ENCODE measurements at places on chromosomes 2 and 18.

DNA sequence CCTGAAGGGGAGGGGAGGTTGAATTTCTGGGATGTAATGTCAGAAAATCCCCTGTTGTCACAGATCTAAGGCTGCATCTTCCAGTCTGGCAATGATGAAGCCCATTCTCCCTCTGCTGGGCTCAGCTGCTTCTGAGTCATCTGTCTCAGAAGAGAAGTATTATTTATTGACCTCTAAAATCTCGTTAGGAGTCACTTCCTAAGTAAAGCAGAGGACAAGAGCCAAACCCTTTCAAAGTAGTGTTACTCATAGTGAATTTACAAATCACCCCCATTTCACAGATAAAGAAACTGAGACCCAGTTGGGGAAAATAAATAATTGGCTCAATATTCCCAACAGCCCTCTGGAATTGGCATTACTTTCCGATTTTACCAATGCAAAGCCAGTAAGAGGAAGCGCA, 167.3 kb upstream of the SKOR2 start:
- DNase-seq = peak; percentile 3

DNA sequence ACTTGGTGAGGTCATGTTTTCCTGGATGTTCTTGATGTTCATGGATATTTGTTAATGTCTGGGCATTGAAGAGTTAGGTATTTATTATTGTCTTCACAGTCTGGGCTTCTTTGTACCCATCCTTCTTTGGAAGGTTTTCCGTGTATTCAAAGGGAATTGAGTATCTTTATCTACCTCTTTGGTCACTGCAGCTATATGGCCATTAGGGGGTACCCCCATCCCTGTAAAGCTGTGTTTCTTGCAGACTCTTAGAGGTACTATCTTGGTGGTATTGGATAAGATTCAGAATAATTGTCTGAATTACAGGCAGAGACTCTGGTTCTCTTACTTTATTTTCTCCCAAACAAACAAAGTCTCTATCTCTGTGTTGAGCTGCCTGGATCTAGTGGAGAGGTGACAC, 401.6 kb upstream of the FSIP2 start:
- no peak for DNase-seq

- no peak for DNase-seq
Measured at GRCh38 chr2:119736021-119736420, 23.7 kb upstream of the PTPN4 start.

DNA sequence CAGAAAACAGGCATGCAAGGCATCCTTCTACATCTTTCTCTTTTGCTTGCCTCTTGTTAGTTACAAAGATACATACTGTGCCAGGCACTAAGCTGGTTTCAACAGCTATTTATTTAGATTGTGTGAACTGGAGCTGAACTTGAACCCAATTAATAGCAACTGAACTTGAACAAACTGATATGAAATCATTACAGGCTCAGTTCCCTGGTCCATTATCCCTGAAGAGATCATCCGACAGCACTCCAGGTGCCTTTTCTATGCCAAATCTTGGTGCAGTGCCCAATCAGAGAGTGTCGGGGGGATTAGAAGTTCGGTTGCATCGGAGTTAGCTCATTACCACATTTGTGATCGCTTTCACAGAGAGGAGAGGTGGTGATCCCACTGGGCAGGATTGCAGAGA, 477.6 kb downstream of the PARD3B start:
- no peak for DNase-seq

DNA sequence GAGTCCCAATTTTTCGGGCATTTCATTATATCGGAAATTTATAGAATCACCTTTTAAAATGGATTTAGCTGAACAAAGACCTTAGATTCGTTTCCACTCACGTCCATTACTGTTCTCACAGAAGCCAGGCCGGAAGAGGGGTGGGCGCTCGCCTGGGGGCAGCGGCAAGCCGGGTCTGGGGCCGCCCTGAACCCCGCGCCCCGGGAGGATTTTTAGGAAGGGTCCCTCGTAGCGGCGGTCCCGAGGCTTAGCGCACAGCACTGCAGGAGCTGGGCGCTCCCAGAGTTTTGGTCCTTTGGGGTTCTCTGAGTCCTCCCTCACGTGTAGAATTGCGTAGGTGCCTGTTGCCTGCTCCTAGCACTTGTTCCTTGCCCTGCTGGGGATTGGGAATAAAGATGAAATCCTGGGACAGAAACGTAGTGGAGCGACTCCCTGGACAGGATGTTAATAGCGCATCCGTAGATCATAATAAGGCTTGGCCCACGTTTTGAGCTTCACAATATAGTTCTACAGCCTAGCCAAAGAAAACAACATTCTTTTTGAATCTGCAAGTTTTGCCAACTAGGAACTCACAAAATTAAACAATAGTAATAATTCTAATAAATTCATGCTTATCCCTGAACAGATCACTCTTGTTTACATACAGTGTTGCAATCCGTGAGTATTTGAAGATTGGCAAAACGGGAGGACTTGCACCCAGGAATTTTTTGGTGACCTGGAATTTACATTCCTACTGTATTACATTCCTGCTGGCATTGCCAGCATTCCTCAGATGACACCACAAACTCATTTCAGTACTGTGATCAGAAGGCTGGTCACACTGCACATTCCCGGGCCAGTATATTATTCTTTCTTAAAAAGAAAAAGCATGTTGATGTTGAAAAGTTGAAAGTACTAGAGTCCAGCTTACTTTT, 875 bp downstream of the C18orf63 start:
- DNase-seq = peak; percentile 73

GRCh38 chr18:58341916-58342315, 287.0 kb downstream of the ALPK2 start:
- no peak for DNase-seq

- no peak for DNase-seq
Measured at GRCh38 chr2:225457482-225457881, 58.0 kb downstream of the NYAP2 start.

- DNase-seq = no peak
Measured at GRCh38 chr2:241532733-241533601, 24.6 kb upstream of the STK25 start.

DNA sequence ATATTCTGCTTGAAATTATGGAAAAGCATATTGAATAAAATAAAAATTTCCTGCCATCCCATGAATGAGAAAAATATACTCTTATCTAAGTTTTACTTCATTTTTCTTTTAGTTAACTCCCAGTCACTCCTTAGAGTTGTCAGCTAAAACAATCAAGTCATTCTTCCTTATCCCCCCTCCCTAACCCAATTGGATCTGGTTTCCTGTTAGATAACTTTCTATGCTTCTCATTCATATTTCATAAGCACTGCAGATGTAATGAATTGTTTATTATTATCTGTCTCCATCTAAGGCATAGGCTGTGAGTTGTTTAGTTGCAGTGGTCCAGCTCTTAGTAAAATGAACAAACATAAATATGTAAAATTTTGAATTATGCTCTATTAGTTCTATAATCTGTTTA, 244.0 kb upstream of the GCFC2 start:
- no peak for DNase-seq

DNA sequence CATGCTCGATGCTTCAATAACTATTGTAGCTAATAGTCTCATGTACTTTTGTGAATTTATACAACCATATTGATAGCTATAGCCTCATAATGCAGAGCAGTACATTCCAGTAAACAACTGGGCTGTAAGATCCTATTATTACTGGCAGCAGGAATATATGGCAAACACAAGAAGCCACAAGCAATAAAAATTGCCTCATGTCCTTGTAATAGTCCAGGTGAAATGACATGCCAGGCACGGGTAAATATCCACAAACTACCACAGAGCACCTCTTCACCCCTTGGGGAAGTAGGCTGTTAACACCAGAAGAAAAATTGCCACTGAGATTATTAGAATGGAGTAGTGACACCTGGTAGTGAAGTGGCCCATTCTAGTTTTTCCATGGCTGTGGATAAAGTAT, 158.3 kb downstream of the MTX2 start:
- no peak for DNase-seq
